ENCODE measurements at places on chromosomes 2 and 18.

DNA sequence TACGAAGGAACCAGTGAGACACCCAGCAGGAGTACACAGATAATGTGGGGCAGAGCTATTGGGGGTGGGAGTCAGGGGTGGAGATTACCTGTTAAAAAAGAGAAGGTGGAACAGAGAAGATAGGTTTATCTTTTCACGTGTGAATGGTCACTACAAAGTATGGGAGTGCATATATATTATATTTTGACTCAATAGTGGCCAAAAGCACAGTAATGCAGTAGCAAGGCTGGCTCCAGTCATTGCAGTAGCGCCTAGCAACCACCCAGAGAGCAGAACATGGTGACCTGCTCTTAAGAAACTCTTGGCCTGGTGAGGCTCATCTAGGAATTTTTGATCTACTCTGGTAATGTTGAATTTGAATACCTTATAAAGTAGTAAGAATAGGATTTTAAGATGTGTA lies 1.0 kb downstream of the IMPACT start:
- no peak for DNase-seq

GRCh38 chr2:207337234-207338219 lies 171.8 kb upstream of the KLF7 start:
- no peak for DNase-seq

DNA sequence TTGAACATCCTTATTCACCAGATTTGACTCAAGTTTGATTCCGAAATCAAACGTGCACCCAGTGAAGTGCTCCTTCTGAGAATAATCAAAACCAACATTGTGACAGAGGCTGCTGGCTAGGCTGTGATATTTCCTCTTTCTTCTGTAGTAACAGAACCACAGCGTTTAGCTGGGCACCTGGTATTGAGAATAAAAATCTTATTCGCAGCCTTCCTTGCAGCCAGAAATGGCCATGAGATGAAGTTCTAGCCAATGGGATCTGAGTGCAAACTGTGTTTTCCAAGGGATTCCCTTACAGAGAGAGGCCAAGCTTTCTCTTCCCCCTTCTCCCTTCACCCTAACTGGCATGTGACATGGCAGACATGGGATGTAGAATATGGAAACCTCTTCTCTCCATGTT lies 51.7 kb downstream of the TMEM163 start:
- DNase-seq: no peak

DNA sequence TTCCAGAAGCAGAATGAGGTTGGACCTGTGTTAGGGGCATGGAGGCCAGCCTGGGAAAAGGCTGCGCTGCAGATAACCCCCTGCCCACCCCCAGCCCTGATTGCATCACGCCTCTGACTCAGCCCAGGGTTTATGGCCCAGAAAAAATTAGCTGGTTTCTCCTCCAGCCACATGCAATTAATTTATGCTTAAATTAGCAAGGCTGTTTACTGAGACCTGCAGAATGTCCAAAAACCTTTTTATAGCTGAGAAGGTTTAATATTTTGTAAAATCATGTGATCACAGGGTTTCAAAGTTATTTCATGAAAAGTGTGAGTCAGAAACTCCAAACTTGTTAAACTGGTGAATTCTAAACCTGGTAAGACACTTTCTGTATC lies 123.1 kb upstream of the HDAC4 start:
- no peak for DNase-seq

DNA sequence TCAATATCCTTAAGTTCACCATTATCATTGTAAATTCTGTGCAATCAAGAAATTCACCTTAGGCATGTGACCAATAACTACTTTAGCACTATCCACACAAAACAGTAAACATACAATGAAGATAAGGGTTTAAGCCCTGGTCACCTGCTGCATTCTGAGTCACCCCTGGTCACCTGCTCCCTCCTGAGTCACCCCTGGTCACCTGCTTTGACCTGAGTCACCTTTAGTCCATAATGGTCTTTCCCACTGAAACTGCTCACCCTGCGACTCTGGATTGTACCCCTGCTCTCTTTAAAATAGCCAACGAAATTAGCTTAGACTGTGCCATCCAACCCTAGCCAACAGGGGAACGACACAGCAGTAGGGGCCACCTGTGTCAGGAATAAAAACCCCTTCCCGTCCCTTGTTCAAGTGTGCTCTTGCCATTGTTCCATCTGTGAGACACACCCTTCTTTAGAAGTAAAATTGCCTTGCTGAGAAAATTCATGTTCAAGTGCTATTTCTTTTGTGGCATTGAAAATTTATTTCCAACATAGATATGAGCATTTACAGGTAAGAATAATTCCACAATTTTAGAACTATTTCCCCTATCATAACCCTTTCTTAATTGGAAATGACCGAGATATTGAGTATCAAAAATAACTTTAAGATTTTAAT lies 902.8 kb downstream of the DSC3 start:
- no peak for DNase-seq

- DNase-seq: no peak
These were observed 178.3 kb upstream of the CRIM1 start for GRCh38 chr2:36177282-36177681.

- no peak for DNase-seq
These were observed 36.9 kb downstream of the WIPF1 start for GRCh38 chr2:174560737-174561136.

DNA sequence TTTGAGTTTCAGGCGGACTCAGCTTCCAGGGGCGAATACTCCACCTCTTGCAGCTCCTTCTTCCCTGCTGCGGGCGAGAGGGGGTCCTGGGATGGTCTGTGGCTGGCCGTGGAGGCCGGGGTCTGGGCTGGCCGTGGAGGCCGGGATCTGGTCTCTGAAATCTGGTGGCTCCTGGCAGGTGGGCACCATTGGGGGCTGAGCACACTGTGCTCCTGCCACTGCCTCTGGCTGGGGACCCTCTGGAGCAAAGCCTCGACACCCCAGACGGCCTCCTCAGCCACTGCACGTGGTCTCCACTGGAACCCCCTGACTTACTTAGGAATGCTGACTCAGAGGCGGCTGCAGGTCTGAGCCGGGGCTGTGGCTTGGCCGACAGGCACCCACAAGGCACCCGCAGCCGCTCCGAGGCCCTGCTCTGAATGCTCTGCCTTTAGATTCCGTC lies 100.1 kb upstream of the ALKAL2 start:
- DNase-seq: no peak

- no peak for DNase-seq
These were observed 283.1 kb downstream of the THSD7B start for GRCh38 chr2:137048455-137048854.

DNA sequence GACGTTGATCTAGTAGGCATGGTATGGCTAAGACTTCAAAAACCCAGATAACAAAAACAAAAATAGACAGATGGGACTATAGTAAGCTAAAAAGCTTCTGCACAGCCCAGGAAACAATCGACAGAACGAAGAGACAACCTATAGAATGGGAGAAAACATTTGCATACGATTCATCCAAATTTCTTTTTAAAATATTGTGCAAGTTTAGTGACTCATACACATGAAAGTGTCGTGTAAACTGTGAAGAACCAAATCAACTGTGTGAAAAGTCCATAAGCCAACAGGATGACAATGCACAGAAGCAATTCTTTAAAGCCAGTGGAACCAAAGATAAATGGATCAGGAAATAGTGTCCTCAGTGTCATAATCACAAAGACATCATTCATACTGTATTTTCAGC lies 671.1 kb downstream of the RNF144A start:
- DNase-seq: no peak

GRCh38 chr2:11043245-11043644 lies 112.0 kb upstream of the SLC66A3 start:
- DNase-seq: no peak

DNA sequence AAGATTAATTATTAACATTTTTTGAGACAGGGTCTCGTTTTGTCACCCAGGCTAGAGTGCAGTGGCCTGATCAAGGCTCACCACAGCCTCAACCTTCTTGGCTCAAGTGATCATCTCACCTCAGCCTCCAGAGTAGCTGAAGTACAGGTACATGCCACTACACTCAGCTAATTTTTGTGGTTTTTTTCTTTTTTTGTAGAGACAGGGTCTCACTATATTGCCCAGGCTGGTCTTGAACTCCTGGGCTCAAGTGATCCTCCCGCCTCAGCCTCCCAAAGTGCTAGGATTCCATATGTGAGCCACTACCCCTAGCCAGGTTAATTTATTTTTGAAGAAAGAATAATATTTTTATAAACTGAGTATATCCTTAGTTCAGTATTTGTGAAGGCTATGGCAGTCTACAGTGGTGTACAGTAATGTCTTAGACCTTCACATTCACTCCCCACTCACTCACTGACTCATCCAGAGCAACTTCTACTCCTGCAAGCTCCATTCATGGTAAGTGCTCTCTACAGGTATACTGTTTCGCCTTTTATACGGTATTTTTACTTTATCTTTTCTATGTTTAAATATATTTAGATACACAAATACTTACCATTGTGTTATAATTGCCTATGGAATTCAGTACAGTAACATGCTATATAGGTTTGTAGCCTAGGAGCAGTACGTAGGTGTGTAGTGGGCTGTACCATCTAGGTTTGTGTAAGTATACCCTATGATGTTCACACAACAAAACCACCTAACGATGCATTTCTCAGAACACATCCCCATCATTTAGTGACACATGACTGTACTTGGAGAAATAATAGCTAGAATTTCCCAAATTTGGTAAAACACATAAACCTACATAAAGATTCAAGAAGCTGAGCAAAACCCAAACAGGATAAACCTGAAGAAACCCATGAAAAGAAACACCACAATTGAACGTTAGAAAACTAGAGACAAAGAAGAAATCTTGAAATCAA lies 38.6 kb downstream of the MGAT4A start:
- DNase-seq: no peak

- peak; percentile 50 for DNase-seq
These were observed 7.5 kb downstream of the C2orf49 start for GRCh38 chr2:105344704-105345345.

- DNase-seq: no peak
These were observed 129.3 kb downstream of the GLI2 start for GRCh38 chr2:120864981-120865380.

- DNase-seq: no peak
These were observed 969.1 kb upstream of the CDH2 start for GRCh38 chr18:29146068-29146467.

DNA sequence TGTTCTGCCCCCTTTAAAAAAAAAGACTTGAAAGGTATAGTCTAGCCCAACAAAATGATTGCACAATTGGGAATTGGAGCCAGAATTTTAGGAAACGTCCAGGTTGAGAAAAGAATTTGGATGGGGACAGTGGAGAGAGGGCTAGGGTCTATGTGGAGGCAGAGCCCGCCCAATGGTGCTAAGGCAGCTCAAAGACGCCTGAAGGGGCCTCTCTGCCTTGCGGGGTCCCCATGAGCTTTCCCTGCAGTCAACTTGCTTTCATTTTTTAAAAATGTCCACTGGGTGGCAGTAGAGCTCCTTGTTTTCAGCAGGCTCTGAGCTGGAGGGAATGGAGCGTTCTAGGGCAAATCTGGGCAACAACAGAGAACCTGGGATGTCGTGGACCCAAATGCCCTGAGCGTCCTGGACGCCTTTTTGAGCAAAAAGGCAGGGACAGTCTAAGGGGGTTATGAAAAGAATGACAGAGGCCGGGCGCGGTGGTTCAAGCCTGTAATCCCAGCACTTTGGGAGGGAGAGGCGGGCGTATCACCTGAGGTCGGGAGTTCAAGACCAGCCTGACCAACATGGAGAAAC lies 40.2 kb upstream of the ITM2C start:
- DNase-seq: peak; percentile 82

- no peak for DNase-seq
These were observed 42.4 kb upstream of the COL5A2 start for GRCh38 chr2:189221811-189222467.

GRCh38 chr2:115412501-115412900 lies 970.1 kb downstream of the DPP10 start:
- DNase-seq: no peak

- DNase-seq: no peak
These were observed 103.2 kb upstream of the HS6ST1 start for GRCh38 chr2:128421861-128422311.

GRCh38 chr2:15365411-15365810 lies 195.7 kb downstream of the NBAS start:
- no peak for DNase-seq

GRCh38 chr2:157789256-157789655 lies 86.9 kb downstream of the ACVR1 start:
- no peak for DNase-seq

DNA sequence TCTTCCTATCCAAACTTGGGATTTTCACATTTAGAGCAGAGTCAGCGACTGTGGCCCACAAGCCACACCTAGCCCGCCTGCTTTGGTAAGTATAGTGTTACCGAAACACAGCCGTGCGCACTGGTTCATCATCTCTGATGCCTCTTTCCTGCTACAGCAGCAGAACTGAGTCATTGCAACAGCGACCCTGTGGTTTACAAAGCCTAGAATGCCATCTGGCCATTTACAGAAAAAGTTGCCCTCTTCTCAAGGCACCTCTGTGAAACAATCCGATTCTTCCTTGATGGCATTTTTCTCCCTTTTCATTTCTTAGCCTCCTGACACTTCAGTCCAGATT lies 10.7 kb upstream of the IAH1 start:
- DNase-seq: peak; percentile 37

DNA sequence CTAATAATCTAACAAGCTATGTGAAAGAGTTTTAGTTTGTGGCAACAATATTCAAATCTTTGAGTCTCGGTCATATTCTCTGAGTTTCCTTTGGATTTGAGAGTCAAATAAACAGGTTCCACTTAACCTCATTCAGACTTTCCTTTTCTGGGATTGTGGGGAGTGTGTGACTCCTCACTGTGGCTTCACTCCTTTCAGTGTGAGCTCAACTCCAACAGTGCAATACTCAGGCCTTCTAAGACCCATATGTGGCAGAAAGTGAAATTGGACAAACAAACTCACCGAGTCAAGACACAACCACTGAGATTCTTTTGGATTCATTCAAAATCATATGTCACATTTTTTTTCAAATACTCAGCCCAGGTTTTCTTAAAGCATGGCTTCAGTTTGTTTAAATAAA lies 25.4 kb downstream of the SLC9A4 start:
- no peak for DNase-seq

DNA sequence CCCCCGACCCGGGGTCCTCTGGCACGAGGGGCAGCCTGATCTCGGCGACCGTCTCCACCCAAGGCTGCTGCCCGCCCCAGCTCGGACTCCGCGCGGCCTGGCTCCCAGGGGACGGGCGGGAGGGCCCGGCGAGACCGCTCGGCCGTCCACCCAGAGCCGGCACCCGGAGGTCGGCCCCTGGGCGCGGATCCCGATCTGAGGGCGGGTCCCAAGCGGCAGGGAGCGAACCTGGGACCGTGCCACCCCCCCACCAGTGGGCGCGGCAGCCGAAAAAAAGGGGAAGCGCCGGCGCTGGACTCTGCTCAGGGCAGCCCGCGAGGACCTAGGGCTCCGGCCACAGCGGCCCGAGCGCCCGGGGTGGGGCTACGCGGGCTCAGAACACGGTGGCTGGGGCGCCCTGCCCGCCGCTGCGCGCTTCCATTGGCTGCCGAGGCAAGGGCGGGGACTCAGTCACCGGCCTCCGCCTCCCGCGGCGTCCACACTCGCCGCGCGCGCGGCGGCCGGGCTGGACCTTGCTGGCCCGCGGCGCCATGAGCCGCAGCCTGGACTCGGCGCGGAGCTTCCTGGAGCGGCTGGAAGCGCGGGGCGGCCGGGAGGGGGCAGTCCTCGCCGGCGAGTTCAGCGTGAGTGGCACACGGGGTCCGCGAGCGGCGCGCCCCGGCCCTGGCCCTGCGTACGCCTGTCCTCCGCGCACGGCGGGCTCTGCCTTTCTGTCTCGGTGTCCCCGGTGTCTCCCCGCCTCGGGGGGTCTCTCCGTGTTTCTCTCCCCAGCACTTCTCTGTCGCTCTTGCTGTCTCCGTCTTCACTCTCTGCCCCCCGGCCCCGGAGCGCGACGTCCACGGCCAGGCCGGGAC lies at the start of gene PTPN18:
PTPN18 (plus strand) TSS at position 479 of the 854 bp plus-strand sequence; CDS start at position 531, 52 bp downstream.
- peak; percentile 68 for DNase-seq
